ENCODE measurements at places on chromosomes 12 and 14. TPM values are rescaled to one million over a fixed set of nuclear protein-coding genes. Genes with fewer than 3 reads are reported as not detected.

DNA sequence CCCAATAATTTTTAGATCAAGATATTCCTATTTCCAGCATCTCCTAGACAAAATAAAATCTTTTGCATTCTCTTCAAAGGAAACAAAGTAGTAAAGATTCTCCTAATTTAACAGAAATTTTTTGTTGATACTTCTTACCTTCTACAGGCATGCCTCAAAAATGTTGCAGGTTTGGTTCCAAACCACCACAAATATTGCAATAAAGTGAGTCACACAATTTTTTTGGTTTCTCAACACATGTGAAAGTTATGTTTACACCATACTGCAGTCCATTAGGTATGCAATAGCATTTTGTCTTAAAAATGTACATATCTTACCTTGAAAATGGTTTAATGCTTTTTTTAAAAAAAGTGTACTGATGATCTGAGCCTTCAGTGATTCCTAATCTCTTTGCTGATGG is 65.6 kb upstream of the USP15 start:
- no peak overlapping the region for H3K4me3 ChIP-seq
- DNase-seq: no peak
- H3K4me1 ChIP-seq: peaks cover 21% of the 10 kb centered on the region
- H3K27ac ChIP-seq: no peak overlapping the region
- H3K36me3 ChIP-seq: no peaks in the 10 kb centered on the region

The RHOJ gene
- 1.0 TPM for total RNA-seq

The KCNC2 gene
- 0.05 TPM for total RNA-seq

GRCh38 chr12:42766026-42766425 is 176.5 kb upstream of the PRICKLE1 start:
- H3K27ac ChIP-seq: no peak overlapping the region
- H3K4me3 ChIP-seq: no peak overlapping the region
- H3K36me3 ChIP-seq: no peaks in the 10 kb centered on the region
- no peaks in the 10 kb centered on the region for H3K4me1 ChIP-seq

GRCh38 chr12:132071040-132071810 is 72.9 kb downstream of the DDX51 start:
- peaks cover 66% of the 10 kb centered on the region for H3K36me3 ChIP-seq
- peaks cover 8% of the 10 kb centered on the region for H3K4me1 ChIP-seq
- no peak overlapping the region for H3K27ac ChIP-seq
- H3K27me3 ChIP-seq: no peaks in the 10 kb centered on the region
- no peak for DNase-seq

DNA sequence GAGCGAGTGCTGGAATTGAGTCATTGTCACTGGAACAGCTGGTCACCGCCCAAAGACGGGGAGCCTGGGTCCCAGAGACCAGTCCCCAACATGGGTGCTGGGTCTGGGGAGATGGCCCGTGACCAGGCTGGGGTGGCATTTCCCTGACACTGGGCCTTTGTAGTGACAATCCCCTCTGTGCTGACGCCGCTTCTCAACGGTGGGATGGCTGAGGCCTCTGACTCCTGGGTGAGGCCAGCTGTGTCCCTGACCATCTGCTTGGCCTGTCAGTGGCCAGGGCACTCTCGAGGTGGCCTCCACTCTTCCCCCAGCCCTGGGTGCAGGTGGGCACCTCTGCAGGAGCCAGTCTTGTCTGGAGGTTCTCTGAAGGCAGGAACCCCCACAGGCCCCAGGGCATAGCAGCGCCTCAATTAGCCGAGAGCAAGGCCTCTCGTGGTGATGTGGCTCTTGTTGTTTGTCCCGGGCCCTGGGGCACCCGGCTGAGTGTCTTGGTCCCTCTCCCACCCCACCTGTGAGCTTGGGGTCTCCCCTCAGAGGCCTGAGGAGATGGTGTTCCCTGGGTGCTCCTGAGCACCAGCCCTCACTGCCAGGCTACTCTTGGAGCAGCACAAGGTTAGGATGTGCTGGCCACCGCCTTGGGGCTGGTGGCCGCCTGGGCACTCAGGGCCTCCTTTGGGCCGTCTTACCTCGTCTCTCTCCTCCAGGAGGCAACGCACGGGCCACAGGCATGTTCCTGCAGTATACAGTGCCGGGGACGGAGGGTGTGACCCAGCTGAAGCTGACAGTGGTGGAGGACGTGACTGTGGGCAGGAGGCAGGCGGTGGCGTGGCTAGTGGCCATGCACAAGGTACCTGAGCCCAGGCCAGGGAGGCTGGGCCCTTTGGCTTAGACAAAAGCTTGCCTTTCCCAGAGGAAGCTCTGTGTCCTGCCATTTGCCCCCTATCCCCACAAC is 16.6 kb downstream of the ZFYVE21 start:
- no peaks in the 10 kb centered on the region for H3K27me3 ChIP-seq
- no peak overlapping the region for H3K4me3 ChIP-seq
- H3K36me3 ChIP-seq: peaks cover 58% of the 10 kb centered on the region
- H3K27ac ChIP-seq: no peak overlapping the region

The OVCH1 gene
- total RNA-seq: 0.19 TPM

DNA sequence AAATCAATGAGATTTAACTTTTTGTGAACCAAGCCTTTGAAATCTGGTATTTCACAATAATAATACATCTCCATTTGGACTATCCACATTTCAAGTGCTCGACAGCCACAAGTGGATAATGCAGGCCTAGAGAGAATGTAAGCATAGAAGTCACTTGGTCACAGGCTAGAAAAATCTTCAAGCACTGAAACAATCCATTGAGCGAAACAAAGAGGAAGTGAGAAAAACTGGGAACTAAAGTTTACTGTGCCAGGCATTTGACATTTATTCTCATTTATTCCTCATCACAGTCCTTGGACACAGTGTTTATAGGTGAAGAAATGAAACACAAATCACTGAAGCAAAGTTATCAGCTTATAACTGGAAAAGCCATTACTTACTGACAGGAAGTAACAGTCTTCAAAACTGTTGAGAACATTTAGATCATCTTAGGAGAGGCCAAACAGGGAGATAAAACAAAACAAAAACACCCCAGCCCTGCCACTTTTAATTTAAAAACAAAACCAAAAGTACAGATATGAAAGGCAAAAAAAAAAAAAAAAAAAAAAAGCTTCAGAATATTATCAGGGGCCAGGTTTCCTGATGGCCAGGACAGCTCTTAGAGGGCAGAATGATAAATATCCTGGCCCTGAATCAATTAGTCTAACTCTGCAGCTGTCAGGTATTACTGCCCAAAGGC is 29.2 kb downstream of the GNS start:
- no peak overlapping the region for H3K27ac ChIP-seq
- H3K4me1 ChIP-seq: no peaks in the 10 kb centered on the region
- H3K36me3 ChIP-seq: no peaks in the 10 kb centered on the region
- no peak for DNase-seq
- H3K4me3 ChIP-seq: no peak overlapping the region
- no peaks in the 10 kb centered on the region for H3K27me3 ChIP-seq

GRCh38 chr14:26163761-26164160 is 434.1 kb downstream of the NOVA1 start:
- no peaks in the 10 kb centered on the region for H3K27me3 ChIP-seq
- H3K27ac ChIP-seq: no peak overlapping the region
- H3K36me3 ChIP-seq: no peaks in the 10 kb centered on the region
- H3K4me3 ChIP-seq: no peak overlapping the region
- no peaks in the 10 kb centered on the region for H3K4me1 ChIP-seq

GRCh38 chr12:80513211-80513610 is 69.2 kb downstream of the PTPRQ start:
- DNase-seq: no peak
- no peaks in the 10 kb centered on the region for H3K4me1 ChIP-seq
- H3K36me3 ChIP-seq: no peaks in the 10 kb centered on the region
- H3K27ac ChIP-seq: no peak overlapping the region

DNA sequence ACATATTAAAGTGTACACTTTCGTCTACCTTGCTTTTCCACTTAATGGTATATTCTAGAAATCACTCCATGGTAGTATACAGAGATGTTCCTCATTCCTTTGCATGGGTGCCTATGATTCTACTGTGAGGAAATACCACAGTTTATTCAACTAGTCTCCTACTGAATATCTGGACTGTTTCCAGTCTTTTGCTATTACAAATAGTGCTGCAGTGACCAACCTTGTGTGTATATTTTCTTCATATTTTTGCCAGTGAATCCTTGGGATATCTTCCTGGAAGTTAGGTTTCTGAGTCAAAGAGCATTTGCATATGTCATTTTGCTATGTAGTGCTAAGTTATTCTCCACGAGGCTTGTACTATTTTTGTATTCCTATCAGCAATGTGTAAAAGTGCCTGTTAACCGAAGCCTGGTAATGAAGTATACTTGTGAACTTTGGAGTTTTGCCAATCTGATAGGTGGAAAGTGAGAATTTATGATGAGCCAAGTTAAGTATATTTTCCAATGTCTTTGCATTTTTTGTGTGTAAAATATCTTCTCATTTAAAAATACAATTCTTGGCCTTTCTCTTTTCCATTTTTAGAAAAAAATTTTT is 31.3 kb upstream of the TMEM263 start:
- no peak overlapping the region for H3K27ac ChIP-seq
- H3K27me3 ChIP-seq: peaks cover 2% of the 10 kb centered on the region
- DNase-seq: no peak
- H3K4me3 ChIP-seq: no peak overlapping the region
- no peaks in the 10 kb centered on the region for H3K36me3 ChIP-seq
- no peaks in the 10 kb centered on the region for H3K4me1 ChIP-seq

- H3K4me1 ChIP-seq: peaks cover 25% of the 10 kb centered on the region
- no peaks in the 10 kb centered on the region for H3K36me3 ChIP-seq
- peak; percentile 28 for DNase-seq
- peak within 1 kb of the TSS; percentile 86 for H3K27ac ChIP-seq
These were observed at the start of gene BCL2L2 for GRCh38 chr14:23306412-23307145. TSS of gene BCL2L2 (plus strand) at chr14:23306833. CDS start at chr14:23307768, 935 bp downstream.

The MDGA2 gene
- 0.09 TPM for total RNA-seq

The TAS2R14 gene
- 1.0 TPM for total RNA-seq

The CLEC4D gene
- 0.33 TPM for total RNA-seq

DNA sequence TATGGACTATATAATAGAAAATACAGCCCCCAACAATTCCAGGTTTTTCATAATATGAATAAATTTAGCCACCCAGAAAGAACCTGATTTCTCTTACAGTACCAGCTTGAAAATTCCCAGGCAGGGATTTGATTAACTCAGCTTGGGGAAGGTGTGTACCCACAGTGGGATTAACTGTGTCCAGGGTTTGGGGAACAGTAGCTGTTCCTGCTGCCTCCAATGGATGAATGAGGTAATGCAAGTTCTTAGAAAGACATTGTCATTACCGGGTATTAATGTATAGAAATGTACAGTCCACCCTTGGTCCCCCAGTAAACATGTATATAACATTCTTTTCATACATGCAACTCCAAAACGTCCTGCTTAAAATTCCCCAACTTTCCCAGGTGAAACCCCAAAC is 115.6 kb downstream of the LRIG3 start:
- H3K36me3 ChIP-seq: no peaks in the 10 kb centered on the region
- DNase-seq: no peak
- no peak overlapping the region for H3K4me3 ChIP-seq
- H3K27ac ChIP-seq: no peak overlapping the region
- H3K4me1 ChIP-seq: no peaks in the 10 kb centered on the region

The TSPAN9 gene
- total RNA-seq: 4.9 TPM

The HCAR3 gene
- 0.47 TPM for total RNA-seq

- peaks cover 5% of the 10 kb centered on the region for H3K4me1 ChIP-seq
- no peaks in the 10 kb centered on the region for H3K36me3 ChIP-seq
- no peak overlapping the region for H3K27ac ChIP-seq
These were observed 1.1 kb downstream of the TTC8 start for GRCh38 chr14:88825503-88825902.

GRCh38 chr14:96538097-96538989 is 36.2 kb downstream of the PAPOLA start:
- no peaks in the 10 kb centered on the region for H3K27me3 ChIP-seq
- H3K27ac ChIP-seq: no peak overlapping the region
- peaks cover 28% of the 10 kb centered on the region for H3K36me3 ChIP-seq
- H3K4me3 ChIP-seq: no peak overlapping the region

DNA sequence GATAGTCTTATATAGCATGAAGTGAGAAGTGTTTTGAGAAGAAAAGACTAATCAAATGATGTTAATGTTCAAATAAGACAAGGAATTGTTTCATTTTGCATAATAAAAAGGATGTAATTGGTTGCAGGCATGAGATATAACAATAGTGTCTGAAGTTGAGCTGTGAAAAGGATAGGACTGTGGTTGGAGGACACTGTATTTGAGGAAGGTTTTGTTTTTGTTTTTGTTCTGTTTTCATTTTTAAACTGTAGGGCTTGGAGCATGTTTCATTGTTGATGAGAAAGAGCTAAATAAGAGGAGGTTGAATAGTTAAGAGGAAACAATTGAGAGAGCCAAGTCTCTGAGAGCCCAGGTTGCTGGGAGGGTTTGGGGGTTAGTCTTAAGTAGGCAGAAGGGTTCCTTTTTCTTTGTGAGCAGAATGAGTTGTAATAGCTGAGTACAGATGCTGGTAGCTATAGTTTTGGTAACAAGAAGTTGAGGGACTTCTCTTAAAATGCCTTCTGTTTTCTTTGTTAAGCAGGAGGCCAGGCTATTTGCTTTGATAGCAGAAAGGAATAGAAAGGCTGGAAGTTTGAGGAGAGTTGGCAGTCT is 58.4 kb downstream of the CCDC91 start:
- no peaks in the 10 kb centered on the region for H3K4me1 ChIP-seq
- no peaks in the 10 kb centered on the region for H3K36me3 ChIP-seq
- H3K27ac ChIP-seq: no peak overlapping the region
- no peaks in the 10 kb centered on the region for H3K27me3 ChIP-seq
- DNase-seq: no peak

DNA sequence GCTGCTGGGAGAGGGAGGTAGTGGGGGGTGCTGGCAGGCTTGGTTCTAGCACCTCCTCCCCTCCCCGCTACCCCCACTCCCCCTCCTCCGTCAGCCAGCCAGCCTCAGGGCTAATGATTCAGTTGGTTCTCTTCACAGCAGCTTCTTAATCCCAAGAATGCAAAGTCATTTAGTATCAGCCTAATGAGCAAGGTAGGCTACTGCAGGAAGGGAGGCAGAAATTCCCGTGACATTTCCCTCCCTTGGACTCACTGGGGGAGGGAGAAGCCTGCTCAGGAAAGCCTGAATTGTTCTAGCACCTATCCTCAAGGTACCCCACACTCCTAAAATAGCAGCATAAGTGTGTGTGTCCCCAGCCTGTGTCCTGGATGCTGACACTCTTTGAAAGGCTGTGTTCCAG is 29.8 kb downstream of the ITPK1 start:
- H3K4me1 ChIP-seq: peaks cover 33% of the 10 kb centered on the region
- no peak overlapping the region for H3K27ac ChIP-seq
- no peak for DNase-seq
- H3K27me3 ChIP-seq: no peaks in the 10 kb centered on the region

GRCh38 chr14:60684203-60684602 is 34.9 kb upstream of the SIX1 start:
- no peak overlapping the region for H3K27ac ChIP-seq
- H3K4me1 ChIP-seq: no peaks in the 10 kb centered on the region
- no peak overlapping the region for H3K4me3 ChIP-seq
- H3K36me3 ChIP-seq: no peaks in the 10 kb centered on the region
- no peaks in the 10 kb centered on the region for H3K27me3 ChIP-seq
- no peak for DNase-seq
